ENCODE measurements at places on chromosomes 1 and 21.

- no peak for DNase-seq
Observed at GRCh38 chr1:5370311-5370710, 621.9 kb downstream of the NPHP4 start.

- peak; percentile 36 for DNase-seq
Observed at GRCh38 chr1:196774175-196774574, 465 bp upstream of the CFHR3 start.

DNA sequence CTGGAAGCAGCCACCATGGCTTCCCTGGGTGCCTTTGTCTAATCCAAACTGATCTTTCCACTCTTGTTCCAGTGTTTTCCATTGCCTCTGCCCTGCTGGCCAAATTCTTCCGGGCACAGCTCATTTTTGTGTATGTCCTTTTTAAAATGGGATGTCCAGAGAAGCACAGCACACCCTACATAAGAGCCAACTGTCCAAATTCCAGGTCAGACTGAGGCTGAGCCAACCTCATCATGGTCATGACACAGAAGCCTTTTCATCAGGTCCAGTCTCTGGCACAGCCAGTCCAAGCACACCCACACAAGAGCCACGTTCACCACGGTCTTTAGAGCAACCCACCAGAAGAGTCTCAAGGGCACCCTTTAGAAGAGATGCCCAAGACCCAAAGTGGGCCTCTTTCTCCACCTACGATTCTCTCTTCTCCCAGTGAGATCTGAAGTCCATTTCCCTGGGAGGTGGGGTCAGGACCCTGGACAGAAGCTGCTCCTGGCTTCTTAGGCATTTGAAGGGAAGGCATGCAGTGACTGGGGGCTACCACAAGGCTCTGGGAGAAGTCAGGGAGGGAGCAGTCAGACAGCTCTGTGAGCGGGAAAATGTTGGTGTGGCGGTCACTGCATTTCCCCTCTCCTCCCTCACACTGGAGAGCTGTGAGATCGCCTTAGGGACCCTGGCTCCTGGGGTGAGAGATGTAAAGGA lies 53.2 kb downstream of the SYT2 start:
- peak; percentile 69 for DNase-seq

- DNase-seq = no peak
Observed at GRCh38 chr1:97989094-97989680, 68.4 kb upstream of the DPYD start.

DNA sequence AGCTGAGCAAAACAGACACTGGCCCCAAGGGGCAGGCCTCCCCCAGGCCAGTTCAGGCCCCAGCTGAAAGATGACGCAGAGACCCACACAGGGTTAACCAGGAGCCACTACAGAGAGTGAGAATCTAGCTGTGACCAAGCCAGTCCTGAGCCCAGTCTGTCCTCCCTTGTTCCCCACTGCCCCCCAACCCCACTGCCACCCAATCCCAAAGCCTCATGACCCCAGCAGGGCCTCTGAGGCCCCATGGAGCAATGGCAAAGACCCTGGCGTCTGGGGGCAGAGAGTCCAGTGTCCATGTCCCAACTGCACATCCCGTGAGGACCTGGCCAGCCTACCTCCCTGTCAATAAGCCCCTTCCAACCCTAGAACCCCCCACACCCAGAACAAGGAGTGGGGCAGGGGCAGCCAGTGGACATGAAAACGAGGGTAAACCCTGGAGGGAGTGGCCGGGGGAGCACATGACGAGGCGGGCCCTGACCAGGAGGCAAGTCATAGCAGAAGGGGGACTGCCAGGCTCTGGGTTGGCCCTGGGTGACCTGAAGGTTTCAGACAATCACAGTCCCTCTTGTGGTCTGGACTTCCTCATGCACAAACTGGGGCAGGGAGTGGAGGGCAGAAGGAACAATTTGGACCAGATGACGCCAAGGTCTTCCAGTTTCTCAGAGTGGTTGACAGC lies 100.5 kb downstream of the GLIS1 start:
- no peak for DNase-seq

DNA sequence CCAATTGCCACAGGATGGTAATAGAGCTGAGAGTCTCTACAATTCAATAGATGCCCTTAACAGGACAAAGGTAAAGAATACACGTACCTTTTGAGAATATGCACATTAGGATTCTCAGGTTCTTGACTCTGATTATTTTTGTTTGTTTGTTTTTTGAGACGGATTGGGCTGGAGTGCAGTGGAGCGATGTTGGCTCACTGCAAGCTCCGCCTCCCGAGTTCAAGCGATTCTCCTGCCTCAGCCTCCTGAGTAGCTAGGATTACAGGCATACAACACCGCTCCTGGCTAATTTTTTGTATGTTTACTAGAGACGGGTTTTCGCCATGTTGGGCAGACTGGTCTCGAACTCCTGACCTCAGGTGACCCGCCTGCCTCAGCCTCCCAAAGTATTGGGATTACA lies 48.4 kb downstream of the TIAM1 start:
- no peak for DNase-seq

GRCh38 chr1:171420810-171421209 lies 64.5 kb upstream of the PRRC2C start:
- DNase-seq = no peak

- DNase-seq = no peak
Observed at GRCh38 chr21:45100866-45101265, 26.5 kb downstream of the ADARB1 start.

DNA sequence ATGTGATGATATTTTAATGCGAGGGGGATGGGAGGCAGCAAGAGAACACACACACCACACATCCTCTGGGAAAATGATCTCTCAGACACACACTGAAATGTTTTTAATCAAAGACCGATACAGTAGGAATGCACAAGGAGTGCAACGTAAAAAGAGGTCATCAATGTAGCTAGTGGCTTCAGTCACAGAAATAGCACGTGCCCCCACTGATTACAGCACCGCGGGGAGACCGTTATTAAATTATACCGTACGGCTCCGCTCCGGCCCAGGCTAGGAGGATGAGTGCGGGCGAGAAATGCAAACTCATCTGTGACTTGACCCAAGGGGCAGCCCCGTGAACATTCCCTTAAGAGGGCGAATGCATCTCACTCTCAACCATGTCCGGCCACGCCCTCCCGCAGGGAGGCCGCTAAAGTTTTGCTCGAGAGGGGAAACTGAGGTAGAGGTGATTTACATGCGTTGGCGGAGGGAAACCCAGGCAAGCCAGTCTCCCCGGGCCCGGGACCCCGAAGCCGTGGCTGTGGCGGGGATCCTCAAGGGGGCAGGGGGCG lies 552 bp downstream of the UBR4 start:
- DNase-seq = peak; percentile 44

DNA sequence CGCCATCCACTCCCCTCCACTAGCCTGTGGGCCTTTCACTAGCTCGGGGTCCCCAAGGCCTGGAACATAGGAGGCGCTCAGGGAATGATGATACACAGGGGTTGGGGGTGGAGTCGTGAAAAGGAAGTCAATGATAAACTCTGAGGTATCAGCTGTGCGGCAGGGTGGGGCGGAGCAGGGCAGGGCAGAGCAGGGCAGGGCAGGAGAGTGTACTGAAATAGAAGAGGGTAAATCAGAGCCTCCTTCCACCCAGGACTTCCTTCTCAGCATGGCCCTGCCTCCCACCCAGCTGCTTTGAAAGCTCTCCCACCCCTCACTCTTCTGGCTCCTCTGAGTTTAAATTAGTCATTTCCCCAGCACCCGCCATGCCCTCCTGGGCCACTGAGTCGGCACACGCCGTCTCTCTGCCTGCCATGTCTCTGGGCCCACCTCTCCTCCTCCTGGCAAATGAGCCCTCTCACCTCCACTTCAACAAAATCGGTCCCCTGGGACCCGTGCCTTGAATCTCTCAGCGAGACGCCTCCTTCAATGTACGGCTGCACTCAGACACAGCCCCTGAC lies 16.9 kb downstream of the CAPZB start:
- peak; percentile 63 for DNase-seq

- no peak for DNase-seq
Observed at GRCh38 chr1:59697150-59697800, 117.5 kb upstream of the HOOK1 start.

GRCh38 chr1:1782399-1783221 lies 4.3 kb upstream of the NADK start:
- no peak for DNase-seq

DNA sequence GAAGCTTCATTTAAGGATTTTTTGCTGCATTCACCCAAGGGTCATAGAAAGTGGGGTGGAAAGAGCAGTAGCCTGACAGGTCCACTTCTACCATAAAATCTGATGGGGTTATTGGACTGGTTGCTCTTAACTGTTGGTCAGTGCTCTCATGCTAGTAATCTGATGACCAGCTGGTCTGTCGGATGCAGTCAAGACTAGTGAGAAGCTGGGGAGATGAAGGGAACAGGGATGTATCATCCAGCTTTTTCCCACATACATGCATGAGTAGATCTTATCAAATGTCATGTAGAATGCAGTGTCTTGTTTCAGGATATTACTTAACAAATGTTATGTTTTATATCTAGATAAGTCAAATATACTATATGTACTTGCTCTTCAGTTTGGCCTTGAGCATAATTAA lies 11.1 kb downstream of the ATP1B1 start:
- DNase-seq = no peak

DNA sequence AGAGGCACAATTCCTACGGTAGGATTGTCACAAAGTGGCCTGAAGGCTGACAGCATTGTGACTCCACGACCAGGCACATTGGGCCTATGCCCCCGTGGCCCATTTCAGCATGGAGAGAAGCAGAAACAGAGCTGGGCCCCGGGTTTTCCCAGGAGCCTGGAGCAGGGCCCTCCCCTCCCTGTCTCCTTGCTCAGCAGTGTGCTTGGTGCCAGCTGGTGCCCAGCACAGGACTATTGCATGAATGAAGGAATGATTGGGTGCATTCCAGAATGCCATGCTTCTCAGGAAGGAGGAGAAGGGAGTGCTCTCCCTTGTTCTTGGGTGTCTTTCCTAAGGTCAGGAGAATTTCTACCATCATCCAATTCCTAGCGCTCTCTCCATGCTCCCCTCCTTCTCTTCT lies 33.7 kb downstream of the IER5 start:
- no peak for DNase-seq

DNA sequence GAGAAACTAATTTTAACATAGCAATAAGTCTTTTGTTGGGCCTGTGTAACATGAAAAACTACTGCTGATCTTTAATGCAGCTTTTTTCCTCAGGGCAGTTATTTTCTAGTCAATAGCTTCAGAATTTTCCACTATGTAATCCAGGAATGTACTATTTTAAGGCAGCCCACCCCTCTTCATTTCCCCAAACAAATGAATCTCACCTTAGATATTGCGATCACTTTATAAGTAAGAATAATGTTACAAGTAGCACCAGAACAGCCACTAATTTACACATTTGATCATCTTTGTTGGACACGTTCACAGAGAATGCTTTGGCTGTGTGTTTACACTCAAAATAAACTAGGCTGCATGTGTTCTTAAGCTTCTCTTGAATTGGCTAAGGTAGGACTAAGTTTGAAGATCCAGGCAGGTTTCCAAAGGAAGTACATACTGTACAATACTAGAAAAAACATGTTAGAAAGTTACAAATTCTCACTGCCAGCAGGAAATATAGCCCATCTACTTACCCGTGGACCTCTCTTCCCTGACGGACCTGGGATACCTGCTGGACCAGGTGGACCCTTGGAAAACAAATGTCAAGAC lies 41.7 kb downstream of the COL24A1 start:
- DNase-seq = no peak

GRCh38 chr1:96524100-96524499 lies 197.5 kb upstream of the PTBP2 start:
- no peak for DNase-seq

- DNase-seq = peak; percentile 88
Observed at GRCh38 chr21:38898422-38899096, 92.8 kb downstream of the ETS2 start.

DNA sequence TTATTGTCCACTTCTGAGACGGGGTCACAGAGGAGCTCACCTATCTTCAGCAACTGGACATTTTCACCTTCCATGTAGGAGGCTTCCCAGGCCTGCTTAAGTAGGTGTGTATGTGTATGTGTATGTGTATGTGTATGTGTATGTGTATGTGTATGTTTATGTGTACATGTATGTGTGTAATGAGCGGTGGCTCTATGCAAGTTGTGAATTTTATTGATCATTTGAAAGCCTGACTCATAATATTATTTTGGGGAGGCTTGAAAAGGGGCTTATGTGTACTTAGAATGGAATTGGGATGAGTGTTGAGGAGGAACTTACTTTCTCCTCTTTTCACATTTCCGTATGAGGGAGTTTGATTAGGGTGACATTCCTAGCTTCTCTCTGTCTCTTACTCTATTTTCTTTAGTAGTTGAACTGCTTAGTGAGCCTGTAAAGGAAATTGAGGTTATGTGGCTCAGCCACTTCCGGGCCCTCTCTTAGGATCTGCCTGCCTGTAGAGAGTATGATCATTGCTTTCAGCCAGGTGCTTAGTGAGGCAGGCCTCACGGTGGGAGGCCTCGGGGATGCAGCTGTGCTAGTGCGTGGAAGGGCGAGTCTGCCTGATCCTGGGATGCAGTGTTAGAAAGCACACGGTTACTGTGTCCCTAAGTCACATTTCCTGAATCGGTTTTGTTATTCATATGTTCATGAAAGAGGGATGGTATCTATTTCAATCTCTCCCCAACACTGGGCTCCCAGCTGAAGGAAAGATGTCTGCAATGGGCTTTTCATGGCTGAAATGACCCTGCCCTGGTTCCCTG lies 61.0 kb downstream of the IER5 start:
- peak; percentile 27 for DNase-seq

Measured in myocyte (in vitro differentiated cells).